ENCODE measurements at places on chromosomes 2 and 18.

GRCh38 chr2:179467111-179467510 lies 202.5 kb upstream of the SESTD1 start:
- DNase-seq = no peak

- DNase-seq = no peak
Observed at GRCh38 chr2:209536363-209536762, 112.5 kb downstream of the MAP2 start.

DNA sequence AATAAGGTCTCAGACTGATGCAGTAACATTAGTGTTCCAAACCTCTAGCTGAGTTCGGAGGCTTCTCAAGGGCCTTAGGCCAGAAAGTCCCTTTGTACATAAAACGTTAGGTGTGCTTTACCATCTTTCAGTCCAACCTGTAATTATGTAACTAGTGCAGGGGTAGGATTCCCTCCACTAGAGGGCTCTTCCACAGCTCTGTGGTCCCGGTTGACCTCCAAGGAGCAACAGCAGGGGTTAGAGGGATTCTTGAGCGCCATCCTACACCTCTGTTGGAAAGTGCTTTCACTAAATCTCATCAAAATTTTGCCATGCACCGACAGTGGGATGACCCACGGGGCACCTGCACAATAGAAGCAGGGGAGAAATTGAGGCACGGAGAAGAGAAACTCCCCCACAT lies 155.8 kb upstream of the LRP1B start:
- no peak for DNase-seq

- no peak for DNase-seq
Observed at GRCh38 chr2:159396799-159397198, 110.3 kb upstream of the WDSUB1 start.

- no peak for DNase-seq
Observed at GRCh38 chr18:4276953-4277585, 178.0 kb downstream of the DLGAP1 start.

Data from CD4-positive, CD25-positive, alpha-beta regulatory T cell (primary cell).